NCI-H460 (cell line): ENCODE measurements at places on chromosomes 4 and X. TPM values are rescaled to one million over a fixed set of nuclear protein-coding genes. Genes with fewer than 3 reads are reported as not detected.

CFP gene
- total RNA-seq = 0.10 TPM in 1 of 2 replicates, not detected in the other

USO1 gene
- 60.7 and 65.9 TPM in 2 replicates for total RNA-seq

ZXDA gene
- total RNA-seq = 6.5 and 6.8 TPM in 2 replicates

IL9R gene
- total RNA-seq = 0.59 TPM in 1 of 2 replicates, not detected in the other

NBDY gene
- 67.2 and 68.0 TPM in 2 replicates for total RNA-seq

SPIN2A gene
- 0.35 TPM in 1 of 2 replicates, not detected in the other for total RNA-seq

SPANXA1 gene
- total RNA-seq = not detected in 2 replicates

SHROOM2 gene
- 0.12 and 0.17 TPM in 2 replicates for total RNA-seq

GCNA gene
- 3.6 and 5.3 TPM in 2 replicates for total RNA-seq

LRAT gene
- 0.38 and 0.79 TPM in 2 replicates for total RNA-seq

SORCS2 gene
- not detected in 2 replicates for total RNA-seq

RIPPLY1 gene
- not detected in 2 replicates for total RNA-seq

IL2 gene
- total RNA-seq = not detected in 2 replicates

CNKSR2 gene
- total RNA-seq = 13.0 and 14.9 TPM in 2 replicates

BST1 gene
- total RNA-seq = 10.2 and 11.1 TPM in 2 replicates

CD99L2 gene
- 30.8 and 33.3 TPM in 2 replicates for total RNA-seq

HMGN5 gene
- 5.1 and 9.5 TPM in 2 replicates for total RNA-seq

APBB2 gene
- total RNA-seq = 32.2 and 34.4 TPM in 2 replicates

UBE2K gene
- 29.3 and 33.4 TPM in 2 replicates for total RNA-seq

CDS1 gene
- total RNA-seq = 0.32 TPM in 2 replicates

UGT2A3 gene
- total RNA-seq = not detected in 2 replicates
